Naive thymus-derived CD4-positive, alpha-beta T cell (primary cell): ENCODE measurements at places on chromosomes 11 and 22. TPM values are rescaled to one million over a fixed set of nuclear protein-coding genes. Genes with fewer than 3 reads are reported as not detected.
A peak's percentile ranks its signal among the peaks of the same experiment; 100 is the strongest.

DNA sequence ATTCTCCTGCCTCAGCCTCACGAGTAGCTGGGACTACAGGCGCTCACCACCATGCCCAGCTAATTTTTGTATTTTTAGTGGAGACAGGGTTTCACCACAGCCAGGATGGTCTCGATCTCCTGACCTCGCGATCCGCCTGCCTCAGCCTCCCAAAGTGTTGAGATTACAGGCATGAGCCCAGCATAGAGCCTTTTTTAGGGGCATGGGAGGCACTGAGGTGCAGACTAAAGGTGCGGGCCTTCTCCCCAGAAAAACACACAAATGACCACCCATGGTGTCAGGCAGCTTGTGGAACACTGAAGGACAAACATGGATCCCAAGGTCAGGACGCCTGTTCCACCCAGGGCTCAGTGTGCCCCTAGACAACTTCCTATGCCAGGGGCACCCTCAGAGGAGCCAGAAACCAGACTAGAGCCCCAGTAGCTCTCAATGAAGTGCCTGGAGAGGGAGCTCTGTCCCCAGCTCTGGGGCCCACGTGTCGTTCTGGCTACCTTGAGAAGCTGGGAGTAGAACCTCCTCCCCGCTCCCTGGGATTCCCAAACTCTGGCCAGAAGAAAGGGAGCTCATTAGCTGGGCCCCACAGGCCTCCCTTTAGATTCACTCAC lies 21.2 kb upstream of the CD5 start:
- no peak for DNase-seq

- no peak for DNase-seq
Observed at GRCh38 chr11:33350287-33350686, 93.1 kb downstream of the HIPK3 start.

GRCh38 chr11:75811485-75811884 lies 3.5 kb upstream of the UVRAG start:
- no peak for DNase-seq

DNA sequence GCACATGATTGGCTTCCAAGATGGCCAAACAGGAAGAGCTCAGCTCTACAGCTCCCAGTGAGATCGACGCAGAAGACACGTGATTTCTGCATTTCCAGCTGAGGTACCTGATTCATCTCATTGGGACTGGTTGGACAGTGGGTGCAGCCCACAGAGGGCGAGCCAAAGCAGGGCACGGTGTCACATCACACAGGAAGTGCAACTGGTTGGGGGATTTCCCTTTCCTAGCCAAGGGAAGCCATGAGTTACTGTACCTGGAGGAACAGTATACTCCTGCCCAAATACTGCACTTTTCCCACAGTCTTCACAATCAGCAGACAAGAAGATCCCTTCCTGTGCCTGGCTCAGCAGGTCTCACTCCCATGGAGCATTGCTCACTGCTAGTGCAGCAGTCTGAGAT lies 131.2 kb downstream of the DLG2 start:
- DNase-seq, result no peak

DNA sequence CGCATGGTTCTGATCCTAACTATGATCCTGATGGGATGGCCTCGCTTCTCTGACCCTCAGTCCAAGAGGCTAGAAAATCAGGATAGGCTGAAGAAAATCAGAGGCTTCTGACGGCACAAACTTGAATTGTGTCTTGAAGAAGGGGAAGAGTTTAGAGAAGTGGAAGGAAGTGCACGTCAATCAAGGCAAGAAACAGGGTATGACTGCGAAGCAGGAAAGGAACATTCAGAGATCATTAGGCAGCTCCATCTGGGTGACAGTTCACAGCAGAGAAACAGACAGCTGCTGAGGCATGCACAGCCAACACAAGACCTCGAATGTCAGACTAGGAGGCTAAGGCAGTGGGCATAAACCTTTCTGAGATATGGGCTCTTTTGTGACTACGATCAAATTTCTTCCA lies 29.3 kb downstream of the CLPB start:
- DNase-seq, result no peak

GRCh38 chr11:36047344-36047743 lies 103.5 kb downstream of the LDLRAD3 start:
- DNase-seq, result no peak

DNA sequence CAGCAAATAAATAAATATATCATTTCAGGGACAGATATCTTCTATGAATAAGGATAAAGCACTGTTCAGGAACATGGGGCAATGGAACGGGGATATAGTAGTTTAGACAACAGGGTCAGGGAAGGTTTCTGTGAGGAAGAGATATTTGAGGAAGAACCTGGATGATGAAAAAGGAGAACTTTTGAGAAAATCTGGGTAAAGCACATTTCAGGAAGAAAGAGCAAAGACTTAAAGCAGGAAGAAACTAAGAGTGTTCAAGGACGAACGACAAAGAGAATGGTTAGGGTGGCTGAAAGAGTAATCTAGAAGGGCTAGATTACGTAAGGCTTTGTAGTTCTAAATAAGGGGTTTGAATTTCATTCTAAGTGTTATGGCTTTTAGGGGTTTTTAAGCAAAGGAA lies 12.7 kb downstream of the DDI1 start:
- DNase-seq, result no peak

PITPNM1 gene
- 78.9 TPM for total RNA-seq

- peak; percentile 92 for DNase-seq
Observed at GRCh38 chr22:39528681-39529486, 3.7 kb downstream of the RPS19BP1 start.

DNA sequence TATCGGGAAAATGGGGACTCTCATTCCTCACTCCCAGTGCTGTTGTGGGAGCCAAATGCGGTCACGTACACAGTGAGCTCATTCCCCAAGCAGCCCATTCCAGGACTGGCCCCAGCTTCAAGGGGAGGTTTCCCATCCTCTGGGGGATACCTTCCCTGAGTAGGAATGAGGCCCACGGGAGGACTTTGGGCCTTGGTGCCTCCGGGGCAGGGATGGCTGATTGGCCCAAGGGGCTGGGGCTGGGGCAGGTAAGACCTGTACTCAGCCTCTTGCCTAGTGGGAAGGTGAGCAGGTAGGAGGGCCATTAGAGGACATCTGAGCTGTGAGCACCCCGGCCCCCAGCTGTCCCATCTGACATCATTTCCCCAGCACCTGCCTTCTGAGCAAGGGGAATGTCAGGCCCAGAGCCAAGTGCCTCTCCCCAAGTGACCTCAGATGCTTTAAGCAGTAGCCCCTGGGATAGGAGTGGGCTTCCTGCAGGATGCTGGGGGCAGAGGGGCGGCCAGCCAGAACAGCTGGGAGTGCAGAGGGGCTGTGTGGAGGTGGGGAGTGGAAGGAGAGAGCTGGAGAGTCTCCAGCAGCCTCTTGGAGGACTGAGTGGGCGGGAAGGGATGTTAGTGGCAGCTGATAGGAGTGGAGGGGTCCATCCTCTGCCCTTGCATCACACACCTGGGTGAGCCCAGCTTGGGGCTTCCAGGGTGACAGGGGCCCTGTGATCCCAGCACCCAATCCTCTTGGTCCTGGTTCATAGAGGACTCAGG lies 58.4 kb downstream of the CD82 start:
- peak; percentile 20 for DNase-seq

DNA sequence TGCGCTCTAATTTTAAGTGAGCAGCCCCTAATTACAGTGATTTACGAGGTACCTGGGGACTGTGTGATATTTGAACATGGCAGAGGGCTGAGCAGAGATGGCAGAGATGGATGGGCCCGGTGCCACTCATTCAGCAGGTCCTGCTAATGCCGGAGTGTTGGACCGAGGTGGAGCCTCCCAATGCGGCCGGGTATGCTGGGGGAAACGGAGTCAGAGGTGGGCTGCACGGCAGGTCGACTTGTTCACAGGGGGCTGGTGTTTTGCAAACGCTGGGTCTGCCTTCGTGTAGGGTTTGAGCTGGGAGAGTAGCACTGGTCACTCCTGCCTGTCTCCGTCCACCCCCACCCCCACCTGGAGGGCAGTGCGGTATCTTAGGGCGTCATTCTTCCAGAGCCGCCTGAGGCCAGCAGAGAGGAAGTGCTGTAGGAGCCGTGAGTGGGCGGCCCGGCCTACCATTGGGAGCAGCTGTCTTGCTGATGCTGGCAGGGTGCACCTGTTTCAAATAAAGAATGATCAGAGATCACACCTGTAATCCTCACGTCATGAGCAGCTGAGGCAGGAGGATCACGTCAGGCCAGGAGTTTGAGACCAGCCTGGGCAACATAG lies 122.6 kb downstream of the IGLL1 start:
- no peak for DNase-seq

DNA sequence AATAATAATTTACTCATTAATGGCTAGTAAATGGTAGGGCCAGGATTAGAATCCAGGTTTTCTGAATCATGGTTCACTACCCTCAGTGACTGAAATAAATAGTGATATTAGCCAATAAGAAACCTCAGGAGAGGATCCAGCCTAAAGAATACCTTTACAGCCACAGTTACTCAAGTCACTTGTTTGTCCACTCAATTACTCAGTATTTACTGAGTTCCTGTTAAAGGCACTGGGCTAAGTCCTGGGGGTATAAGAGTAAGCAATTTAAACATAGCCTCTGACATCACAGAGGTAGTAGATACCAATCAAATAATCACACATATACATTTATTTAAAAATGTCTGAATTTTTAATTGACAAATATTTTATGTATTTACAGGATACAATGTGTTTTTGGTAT lies 56.8 kb upstream of the GAB2 start:
- DNase-seq, result no peak

DNA sequence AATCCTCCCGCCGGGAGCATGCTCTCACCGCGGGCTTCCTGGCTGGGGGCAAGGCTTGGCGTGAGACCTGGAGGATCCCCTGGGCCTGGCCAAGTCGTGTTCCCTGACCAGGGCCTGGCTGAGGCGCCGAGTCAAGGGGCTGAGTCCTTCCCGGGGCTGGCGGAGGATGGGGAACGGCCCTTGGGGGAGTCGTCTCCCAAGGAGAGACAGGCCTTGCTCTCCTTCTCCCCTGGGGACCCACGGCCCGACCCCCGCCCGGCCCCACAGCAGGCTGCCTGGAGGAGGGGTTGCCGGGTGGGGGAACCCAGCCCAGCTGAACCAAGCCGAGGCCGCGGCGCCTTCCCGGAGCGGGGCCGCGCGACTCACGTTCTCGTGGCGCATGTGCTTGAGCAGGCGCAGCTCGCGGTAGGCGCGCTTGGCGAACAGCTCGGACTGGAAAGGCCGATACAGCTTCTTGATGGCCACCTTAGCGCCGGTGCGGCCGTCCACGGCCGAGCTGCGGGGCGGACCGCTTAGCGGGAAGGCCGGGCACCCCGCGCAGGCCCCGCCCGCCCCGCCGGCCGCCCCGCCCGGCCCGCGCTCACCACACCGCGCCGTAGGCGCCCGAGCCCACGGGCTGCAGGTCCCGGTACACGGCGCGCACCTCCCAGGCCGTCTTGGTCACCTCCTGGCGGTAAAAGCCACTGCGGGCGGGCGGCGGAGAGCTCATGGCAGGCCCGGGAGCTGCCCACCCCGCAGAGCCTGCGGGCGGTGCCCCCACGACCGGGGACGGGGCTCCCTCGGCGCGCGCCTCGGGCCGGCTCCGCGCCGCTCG lies 475 bp downstream of the MAPK12 start:
- no peak for DNase-seq

DNA sequence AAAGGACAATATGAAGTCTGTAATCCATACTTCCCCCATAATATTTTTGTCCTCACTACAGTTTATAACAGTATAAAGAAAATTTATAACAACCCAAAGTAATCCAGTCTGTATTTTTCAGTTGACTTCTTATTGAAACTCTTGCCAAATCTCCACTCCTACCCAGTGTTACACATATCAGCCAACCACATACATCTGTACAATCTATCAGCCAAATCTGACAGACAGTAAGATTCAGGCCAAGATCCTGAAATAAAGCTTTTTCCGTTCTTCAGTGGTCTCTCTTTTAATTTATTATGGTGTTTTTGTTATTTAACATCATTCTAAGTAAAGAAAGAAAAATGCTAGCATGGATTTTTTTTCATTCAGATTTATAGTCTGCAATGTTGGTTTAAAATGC lies 2370.9 kb upstream of the RAG2 start:
- no peak for DNase-seq

DNA sequence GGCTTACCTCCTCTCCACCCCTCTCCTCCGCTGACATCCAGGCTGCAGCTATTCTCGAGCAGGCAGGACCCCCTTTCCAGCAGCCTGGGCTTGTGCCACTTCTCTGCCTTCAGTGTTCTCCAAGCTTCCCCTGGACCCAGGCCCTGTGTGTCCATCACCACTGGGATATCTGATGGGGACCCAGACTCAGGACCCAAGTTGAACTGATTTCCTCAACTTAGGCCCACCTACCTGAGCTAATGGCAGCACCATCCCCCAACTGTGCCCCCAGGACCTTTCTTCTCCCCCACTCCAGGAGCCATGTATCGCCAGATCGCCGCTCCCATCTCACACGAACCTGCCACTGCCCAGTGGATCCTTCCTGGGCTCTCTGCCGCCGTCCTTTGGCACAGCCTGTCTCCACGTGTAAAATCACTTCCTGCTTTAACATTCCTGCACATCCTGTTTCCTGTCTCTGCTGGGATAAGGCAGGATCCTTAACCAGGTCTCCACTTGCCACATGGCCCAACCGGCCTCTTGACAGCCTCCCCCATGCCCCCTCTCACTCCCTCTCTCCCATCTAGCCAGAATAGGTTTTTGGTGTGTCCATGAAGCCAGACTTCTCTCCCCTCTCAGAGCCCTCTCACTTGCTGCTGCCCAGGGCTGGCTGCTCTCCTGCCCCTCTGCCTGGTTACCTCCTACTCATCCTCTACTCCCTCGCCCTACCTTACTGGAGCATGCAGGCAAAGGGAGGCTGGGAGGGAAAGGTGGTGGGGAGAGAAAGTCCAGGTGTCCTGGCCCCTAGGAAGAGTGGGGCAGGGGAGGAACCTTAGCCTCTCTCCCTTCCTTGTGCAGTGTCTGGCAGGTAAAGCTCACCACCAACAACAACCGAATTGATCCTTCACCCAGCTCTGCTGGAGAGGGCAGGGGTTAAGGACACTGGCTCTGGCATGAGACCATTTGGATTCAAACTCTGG lies 9.4 kb downstream of the SPATA19 start:
- no peak for DNase-seq

DNA sequence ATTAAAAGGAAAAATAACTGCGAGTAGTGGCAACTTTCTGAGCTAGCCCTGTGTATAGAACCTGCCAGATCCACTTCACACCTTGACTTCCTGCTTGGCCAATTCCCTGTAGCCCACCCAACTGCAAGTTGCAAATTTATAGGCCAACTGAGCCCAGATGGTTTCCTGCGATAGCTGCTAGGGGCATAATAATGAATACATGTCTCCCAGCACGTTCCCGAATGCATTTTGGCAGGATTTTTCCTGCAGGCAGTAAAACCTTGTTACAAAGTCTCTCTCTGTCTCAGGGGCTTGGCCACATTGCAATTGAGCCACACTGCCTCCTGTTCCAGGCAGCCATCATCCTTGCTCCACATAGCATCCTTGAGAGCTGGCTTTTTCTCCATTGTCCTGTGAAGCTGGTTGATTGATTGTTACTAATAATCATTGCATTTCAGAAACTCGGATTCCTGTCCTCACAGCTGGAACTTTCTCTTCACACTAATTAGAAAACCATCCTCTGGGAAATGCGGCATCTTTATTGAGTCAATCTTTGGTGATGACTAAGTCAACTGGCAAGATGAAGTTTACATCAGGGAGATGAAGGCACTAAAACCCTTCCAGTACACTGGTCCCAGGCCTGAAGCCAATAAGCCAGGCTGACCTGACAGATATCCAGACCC lies 18.6 kb upstream of the LMO2 start:
- DNase-seq, result no peak

- DNase-seq, result no peak
Observed at GRCh38 chr11:110373051-110373702, 56.6 kb upstream of the FDX1 start.

GRCh38 chr22:32994898-32995297 lies 63.3 kb downstream of the SYN3 start:
- no peak for DNase-seq

- no peak for DNase-seq
Observed at GRCh38 chr11:16049611-16050010, 306.7 kb downstream of the SOX6 start.
